ENCODE measurements at places on chromosomes 5 and 9.
A peak's percentile ranks its signal among the peaks of the same experiment; 100 is the strongest.

DNA sequence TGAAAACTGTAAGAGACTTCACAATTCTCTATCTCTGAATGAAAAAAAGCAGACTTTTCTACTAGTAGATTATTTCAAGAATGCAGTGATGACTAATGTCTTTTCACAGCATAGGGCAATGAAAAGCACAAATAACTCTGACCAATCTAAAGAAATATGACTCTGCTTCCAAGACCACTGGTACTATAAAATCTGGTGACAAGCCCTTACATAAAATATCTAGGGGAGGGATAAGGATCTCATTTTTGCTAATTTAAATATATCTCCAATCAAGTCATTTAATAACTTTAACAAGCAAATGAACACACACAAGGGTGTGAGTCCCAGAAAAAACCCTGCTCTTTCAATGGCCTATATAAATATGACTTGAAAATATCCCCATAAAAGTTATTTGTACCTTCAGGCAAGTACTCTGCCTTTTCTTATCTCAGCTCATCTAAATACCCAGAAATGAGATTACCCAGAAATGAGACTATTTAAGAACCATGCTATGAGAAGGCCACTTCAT lies 105.2 kb downstream of the GNAQ start:
- DNase-seq = no peak

GRCh38 chr9:79408200-79408599 lies 163.6 kb upstream of the TLE4 start:
- no peak for DNase-seq

DNA sequence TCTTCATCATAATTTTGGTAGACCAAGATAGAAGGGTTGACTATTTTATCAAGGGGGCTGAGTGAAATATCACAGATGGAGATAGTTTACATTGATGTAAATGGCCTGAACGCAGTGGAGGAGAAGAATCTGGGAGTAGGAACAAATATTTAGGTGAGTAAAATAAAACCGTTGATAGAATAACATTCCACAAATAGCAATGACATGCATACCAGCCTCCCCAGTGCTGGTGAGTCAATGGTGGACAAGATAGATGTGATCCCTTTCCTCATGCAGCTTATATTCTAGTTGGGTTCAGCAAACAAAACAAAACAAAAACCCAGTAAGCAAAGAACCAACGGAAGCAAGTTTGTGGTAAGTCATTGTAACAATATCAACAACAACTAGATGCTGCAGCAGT lies 385.2 kb downstream of the FAM170A start:
- no peak for DNase-seq

GRCh38 chr5:59579101-59579823 lies 314.3 kb downstream of the PDE4D start:
- no peak for DNase-seq

DNA sequence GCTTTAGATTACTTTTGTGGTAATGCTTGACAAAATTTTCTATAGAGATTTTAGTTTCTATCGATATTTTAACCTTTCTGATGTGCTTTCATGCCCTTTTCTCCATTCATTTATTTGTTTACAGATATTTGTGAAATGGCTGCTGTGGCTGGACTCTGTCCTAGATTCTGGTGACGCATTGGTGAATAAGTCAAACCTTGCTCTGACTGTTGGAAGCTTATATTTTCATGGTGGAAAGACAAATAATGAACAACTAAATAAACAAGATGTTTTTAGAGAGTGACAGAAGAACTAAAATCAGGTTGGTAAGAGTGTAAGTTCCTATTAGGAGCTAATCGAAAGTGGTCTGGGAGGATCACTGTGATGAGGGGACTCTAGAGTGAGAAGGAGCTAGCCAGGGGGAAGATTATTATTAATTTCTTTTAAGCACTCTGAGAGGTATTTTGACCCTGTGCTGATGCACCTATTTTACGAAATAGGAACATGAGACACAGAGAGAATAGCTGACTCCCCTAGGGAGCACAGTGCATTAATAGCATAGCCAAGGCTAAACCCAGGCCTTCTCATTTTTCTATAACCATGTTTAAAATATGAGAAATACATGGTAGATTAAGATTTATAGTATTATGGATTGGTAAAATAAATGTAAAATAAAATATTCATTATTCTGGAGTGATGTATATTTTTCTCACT lies 411.9 kb upstream of the ARRDC3 start:
- no peak for DNase-seq

- DNase-seq = no peak
Measured at GRCh38 chr9:87305151-87305550, 192.5 kb upstream of the DAPK1 start.

GRCh38 chr5:139677736-139678613 lies 29.8 kb downstream of the CXXC5 start:
- DNase-seq = no peak

DNA sequence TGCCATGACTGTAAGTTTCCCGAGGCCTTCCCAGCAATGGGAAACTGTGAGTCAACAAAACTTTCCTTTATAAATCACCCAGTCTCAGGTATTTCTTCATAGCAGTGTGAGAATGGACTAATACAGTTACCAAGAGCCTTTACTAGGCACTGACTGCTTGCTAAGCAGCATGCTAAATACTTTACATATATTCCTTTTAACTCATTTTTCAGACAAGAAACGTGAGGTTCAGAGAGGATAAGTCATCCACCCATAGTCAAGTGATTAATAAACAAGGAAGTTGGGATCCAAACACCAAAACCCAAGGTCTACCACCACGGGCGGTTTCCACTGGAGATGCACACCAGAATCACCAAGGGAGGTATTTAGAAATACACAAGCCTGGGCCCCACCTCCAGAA lies 50.8 kb downstream of the GABBR2 start:
- DNase-seq = no peak

DNA sequence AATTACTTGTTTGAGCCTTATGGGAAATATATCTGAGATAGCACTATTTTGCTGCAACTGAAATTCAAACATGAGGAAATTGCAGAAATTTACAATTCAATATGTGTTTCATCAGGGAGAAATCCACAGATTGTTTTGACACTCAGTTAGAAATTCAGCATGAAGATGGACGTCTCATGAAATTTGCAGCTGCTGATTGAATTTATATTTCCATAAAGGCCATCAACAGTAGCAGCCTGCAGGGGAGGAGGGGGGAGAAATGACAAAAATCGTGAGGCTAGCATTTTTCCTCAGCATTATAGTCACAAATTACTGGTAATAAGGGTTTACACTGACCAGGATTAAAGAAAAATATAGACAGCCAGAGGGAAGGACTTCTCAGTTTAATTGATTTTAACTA lies 81.0 kb downstream of the NDUFAF2 start:
- no peak for DNase-seq

DNA sequence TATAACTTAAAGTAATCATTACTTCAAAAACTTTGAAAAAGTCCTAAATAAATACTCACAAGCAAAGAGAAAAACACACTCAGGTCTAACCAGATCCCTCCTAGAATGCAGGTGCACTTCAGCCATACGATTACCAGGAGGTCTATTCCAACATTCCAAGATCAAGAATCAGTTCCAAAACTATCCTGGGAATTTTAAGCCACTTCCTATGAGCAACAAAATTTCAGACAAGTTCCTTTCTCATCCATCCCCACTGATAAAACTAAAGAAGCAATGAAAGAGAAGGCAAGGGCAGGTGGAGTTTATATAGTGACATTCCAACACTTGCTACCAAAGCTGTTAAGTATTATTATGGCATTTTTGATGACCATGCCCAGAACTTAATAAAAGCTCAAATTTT lies 29.6 kb downstream of the MLLT3 start:
- DNase-seq = no peak

- DNase-seq = no peak
Measured at GRCh38 chr9:96331236-96331947, 29.4 kb upstream of the HSD17B3 start.

- no peak for DNase-seq
Measured at GRCh38 chr5:160367885-160368284, 2.5 kb downstream of the C1QTNF2 start.

- no peak for DNase-seq
Measured at GRCh38 chr5:154989626-154990025, 23.9 kb upstream of the KIF4B start.

DNA sequence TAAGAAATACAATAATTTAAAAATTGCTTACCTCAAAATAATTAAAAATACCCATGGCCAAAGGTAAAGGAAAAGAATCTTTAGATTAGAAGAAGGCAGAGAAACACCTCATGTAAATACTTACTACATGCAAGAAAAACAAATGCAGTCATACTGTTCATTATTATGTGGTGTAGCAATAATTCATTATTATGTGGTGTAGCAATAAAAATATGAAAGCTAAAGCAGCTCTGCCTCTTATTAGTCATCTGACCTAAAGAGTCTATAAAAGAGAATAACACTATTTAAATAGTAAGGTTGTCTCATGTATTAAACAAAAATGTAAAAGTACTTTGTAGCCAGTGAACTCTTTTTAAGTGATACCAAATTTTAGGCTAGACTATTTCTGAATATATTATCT lies 6.6 kb downstream of the DTWD2 start:
- DNase-seq = no peak

DNA sequence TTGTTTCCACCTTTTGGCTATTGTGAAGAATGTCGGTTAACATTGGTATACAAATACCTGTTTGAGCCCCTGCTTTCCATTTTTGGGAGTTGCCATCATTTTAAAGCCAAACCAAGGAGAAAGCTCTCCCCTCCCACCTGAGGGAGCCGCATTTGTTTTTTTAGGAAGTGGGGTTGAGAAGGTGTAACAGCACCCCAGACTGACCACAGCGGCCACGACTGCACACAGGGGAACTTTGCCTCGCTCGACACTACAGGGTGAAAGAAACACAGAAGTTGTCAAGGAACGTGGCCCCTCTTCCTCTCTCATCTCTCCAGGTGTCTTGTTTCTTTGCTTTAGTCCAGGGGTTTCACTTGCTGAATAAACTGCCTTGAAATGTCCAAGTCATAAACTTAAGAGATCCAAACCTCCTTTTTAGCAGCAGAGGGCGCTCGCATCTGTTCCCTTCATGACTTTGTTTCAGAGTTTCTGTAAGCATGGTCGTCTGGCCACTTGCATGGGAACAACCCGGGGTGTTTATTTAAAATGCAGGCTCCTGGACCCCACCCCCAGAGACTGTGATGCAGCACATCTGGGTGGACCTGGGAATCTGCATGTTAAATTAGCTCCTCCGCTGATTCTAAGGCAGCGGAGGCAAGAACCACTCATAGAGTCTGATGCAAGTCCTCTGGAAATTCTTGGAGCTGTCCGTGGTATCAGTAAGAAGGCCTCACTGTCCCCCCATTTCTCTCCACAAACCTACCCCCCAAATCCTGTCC lies 2.1 kb upstream of the TTLL11 start:
- DNase-seq = no peak

- no peak for DNase-seq
Measured at GRCh38 chr5:173689171-173689736, 72.8 kb upstream of the BOD1 start.

DNA sequence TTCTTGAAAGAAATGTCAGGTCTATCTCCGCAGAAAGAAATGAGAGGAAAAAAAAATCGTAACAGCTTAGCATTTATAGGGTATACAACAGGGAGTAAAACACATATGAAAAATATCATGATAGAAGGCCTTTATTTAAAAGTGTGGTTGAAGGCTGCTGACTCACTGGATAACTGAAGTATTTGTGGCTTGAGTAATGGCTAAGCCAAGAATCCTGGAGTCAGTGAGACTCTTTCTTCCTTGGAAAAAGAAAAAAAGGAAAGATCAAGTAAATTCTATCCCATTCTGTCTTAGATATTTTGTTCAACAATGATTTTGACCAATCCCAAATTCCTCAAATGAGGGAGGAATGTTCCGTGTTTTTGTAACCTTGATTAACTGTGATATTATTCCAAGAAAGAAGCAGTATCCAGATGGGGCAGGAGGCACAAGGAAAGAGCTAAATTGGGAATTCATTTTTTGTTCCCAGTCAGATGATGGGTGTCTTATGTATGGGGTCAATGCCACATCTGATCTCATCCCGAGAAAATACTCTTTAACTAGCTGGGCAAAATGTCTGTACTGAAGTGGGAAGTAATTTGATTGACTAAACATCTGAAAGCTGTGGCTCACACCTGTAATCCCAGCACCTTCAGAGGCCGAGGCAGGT lies 64.3 kb upstream of the MYO10 start:
- no peak for DNase-seq

DNA sequence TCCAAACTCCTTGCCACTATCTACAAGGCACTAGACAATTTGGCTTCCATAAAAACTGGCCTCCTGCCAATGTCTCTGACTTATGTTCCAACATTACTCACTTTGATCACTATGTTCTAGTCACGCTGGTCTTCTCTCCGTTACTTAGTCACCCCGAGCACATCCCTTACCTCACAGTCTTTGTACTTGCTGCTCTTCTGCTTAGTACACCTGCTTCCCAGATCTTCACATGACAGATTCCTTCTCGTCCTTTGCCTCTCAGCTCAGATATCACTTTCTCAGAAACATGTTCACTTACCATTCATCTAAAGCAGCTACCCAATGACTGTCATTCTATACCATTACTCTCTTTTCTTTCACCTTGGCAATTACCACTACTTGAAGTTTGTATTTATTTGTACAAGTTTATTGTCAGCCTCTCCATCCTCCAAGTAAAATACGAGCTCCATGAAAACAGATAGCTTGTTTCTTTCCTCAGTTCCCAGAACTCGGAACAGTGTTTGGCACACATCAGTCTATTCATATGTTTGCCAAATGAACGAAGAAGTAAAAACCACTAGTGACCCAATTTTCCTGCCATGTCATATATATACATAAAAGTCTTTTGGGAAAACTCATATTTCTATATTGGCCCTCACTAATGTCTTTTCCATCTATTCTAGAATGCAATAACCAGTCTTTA lies 5.9 kb upstream of the SLC22A5 start:
- DNase-seq = no peak

GRCh38 chr9:87107072-87107471 lies 159.8 kb upstream of the GAS1 start:
- no peak for DNase-seq

DNA sequence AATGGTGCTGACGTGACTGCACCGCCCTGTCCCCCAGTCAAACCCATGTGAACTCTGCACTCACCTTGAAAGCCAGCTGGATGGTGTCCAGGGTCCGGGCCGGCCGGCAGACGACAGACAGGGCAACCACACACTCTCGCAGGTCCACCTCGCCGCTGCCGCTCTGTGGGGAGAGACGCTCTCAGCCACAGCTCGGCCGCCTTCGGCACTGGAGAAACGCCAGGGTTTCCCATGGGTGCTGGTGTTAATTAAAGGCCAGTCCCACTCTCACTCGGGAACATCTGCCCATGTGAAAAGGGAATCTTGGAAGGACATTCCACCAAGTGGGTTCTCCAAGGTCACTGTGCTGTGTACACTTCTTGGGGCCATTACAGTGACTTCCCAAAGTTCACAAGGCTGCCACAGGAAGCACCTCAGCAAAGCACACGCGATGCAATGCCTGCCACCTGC lies 25.5 kb upstream of the SLC6A3 start:
- DNase-seq = peak; percentile 74

- no peak for DNase-seq
Measured at GRCh38 chr5:142716963-142717362, 31.1 kb upstream of the FGF1 start.

DNA sequence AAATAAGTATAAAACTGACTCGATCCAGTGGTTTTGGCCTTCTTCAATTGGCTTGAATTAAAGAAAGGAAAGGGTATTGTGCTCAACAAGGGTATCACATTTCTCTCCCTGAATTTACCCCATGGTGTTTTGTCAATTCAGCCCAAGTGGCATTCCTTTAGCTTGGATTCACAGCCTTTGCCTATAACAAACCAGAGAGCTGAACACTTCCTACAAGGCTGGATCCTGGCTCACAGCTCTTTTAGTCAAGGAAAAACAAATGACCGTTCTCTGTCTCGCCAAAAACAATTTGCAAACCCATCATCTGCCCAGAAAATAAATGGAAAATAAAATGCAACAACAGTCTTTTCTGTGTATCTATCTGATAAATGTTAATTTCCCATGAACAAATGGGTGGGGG lies 5.7 kb downstream of the ZNF366 start:
- DNase-seq = no peak

All from suprapubic skin (tissue), 4 donors.